Cerebellar cortex (tissue), 1 donor: ENCODE measurements at places on chromosomes 2 and 18.

- DNase-seq, result peak; percentile 16
Observed at GRCh38 chr2:197813093-197813787, 8.8 kb downstream of the PLCL1 start.

GRCh38 chr2:195709901-195710806, 53.1 kb downstream of the SLC39A10 start:
- no peak for DNase-seq

- no peak for DNase-seq
Observed at GRCh38 chr2:38509947-38510326, 92.8 kb downstream of the HNRNPLL start.

- DNase-seq, result no peak
Observed at GRCh38 chr2:229738024-229738625, 23.8 kb upstream of the DNER start.

DNA sequence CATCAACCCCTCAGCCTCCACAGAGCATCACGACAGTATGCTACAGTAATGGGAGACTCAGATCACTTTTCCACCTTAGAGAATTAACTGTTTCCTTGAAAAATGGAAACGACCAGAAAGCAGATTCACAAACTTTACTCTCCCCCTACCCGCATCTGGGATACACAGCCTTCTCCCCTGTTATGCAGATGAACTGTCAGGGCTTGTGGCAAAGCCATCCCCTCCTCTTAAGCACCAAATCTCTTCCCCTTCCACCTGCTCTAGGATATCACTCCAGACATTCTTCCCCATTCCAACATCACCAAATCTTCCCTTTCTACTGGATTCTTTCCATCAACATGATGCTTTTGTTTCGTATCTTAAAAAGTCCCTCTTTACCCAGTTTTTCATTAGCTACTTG, 26.4 kb downstream of the NEB start:
- no peak for DNase-seq

DNA sequence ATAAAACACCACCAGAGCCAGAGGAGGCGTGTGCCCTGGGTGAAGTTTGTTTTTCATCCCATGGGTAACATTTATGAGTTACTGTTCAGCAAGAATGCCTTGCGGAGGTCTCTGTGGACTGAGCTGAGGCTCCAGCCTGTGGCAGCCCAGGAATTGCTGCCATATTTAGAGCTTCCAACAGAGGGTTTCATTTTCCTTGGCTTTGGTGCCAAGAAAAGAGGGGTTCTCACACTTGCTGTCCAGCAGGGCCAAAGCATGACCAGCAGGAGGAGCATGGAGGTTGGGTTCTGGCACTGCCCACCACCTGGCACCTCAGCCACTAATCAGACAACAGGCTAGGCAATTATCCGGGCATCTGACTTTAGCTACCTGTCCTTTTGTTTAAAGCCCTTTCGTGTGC, 36.7 kb downstream of the EPAS1 start:
- DNase-seq, result peak; percentile 67
